Fibroblast of the conjunctiva (primary cell): ENCODE measurements at places on chromosomes 2 and 18.

DNA sequence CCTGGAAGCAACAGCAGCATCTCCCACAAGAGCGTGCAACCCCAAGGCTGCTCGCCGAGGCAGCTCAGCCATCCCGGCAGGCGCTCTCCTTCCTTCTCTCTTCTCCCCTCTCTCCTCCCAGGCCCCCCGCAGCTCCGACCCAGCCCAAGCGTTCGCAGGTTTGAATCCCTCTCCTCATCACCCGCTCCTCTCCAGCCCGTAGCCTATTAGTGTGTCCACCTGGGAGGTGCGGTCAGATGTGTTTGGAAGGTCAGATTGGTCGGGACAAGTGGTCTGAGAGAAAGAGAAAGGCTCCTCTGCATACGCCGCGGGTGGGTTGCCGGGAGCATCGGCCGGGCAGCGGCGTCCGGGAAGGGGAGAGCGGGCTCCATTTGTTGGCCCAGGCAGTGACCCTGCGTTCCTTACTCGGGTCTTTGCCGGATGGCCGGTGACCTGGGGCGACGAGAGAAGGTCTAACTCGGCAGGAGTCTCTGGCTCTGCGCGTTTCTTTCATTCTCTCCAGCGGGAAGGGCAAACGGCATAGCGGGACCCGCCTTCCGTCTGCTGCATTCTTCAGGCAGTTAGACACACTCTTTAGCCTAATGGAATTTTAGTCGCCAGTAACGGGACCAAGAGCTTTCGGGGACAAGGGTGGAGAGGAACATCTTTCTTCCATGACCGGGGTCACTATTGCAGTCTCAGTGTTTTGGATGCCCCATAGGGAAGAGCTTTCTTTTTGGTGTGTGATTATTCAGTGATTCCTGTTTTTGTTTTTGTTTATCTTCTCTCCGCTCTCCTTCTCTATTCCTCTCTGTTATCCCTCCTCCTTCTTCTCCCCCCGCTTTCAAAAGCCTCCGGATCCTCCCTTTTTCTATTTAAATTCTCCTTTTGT lies 1.1 kb upstream of the TMEFF2 start:
- DNase-seq: no peak

- DNase-seq: no peak
Measured at GRCh38 chr2:217399291-217399690, 539.4 kb upstream of the TNP1 start.

GRCh38 chr2:236177967-236178889 lies 10.0 kb upstream of the GBX2 start:
- DNase-seq: no peak

DNA sequence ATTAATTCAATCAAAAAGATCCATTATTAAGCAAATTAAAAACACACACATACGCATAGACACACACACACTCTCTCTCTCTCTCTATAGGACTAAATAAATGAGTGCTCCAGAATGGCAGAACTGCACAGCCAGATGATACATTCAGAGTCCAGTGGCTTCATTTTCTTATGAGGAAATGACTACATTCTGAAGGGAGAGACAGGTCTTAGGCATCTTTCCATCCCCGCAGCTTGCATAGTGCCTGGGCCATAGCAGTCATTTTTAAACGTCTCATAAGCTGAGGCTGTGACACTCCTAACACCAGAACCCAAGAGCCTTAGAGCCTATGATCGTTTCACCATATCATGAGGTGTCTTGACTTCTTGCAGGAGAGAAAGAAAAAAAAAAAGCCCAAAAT lies 31.1 kb downstream of the FEZ2 start:
- DNase-seq: no peak

DNA sequence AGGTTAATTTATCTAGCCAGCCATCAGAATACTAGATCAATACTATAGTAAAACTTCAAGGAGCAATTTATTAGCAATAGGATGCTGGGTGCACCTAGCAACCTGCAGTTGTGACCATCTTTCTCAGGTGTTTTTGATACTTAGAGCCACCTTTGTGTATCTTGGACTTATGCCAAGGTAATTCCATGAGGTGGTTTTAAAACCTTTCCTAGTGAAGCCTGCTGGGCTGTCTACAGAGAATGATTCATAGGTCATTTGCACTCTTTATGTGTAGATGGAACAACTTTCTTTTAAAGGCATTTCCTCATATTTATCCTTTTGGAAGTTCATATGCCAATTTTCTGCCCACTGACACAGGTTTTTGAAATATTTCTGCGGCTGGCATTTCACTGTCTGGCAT lies 1030.1 kb upstream of the POU3F3 start:
- no peak for DNase-seq

DNA sequence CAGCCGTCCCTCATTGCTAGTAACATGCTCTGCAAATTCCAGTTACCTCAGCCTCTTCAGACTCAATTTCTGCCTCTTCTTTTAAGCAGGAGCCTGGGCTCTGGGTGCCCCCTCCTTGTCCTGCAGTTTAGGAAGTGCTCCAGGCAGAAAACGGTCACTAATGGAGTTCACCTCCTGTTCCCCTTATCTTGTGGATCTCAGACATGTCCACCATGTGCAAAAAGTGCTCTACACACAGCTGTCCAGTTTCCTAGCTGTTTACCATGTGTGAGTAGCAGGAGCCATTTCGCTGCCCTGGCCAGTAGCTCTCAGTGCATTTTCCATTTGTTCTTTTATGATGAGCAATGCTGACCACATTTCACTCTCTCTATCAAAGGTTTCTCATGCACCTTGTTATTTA lies 4.9 kb downstream of the SH3YL1 start:
- no peak for DNase-seq

- no peak for DNase-seq
Measured at GRCh38 chr18:46329736-46330246, 225.6 kb downstream of the HAUS1 start.

GRCh38 chr2:236163471-236164200 lies 4.5 kb downstream of the GBX2 start:
- DNase-seq: no peak

DNA sequence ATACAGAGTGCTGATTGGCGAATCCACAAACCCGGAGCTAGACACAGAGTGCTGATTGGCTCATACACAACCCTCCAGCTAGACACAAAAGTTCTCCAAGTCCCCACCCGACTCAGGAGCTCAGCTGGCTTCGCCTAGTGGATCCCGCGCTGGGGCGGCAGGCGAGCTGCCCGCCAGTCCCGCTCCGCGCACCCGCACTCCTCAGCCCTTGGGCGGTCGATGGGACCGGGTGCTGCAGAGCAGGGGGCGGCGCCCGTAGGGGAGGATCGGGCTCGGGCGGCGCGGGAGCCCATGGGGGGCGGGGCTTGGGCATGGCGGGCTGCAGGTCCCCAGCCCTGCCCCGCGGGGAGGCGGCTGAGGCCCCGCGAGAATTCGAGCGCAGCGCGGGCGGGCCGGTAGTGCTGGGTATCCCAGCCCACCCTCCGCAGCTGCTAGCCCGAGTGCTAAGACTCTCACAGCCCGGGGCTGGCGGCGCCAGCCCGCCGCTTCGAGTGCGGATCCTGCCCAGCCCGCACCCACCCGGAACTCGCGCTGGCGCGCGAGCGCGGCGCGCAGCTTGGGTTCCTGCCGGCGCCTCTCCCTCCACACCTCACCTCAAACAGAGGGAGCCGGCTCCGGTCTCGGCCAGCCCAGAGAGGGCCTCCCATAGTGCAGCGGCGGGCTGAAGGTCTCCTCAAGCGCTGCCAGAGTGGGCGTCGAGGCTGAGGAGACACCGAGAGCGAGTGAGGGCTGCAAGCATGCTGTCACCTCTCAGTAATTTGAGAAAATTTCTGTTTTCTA lies 75.5 kb upstream of the ATP5MC3 start:
- no peak for DNase-seq

DNA sequence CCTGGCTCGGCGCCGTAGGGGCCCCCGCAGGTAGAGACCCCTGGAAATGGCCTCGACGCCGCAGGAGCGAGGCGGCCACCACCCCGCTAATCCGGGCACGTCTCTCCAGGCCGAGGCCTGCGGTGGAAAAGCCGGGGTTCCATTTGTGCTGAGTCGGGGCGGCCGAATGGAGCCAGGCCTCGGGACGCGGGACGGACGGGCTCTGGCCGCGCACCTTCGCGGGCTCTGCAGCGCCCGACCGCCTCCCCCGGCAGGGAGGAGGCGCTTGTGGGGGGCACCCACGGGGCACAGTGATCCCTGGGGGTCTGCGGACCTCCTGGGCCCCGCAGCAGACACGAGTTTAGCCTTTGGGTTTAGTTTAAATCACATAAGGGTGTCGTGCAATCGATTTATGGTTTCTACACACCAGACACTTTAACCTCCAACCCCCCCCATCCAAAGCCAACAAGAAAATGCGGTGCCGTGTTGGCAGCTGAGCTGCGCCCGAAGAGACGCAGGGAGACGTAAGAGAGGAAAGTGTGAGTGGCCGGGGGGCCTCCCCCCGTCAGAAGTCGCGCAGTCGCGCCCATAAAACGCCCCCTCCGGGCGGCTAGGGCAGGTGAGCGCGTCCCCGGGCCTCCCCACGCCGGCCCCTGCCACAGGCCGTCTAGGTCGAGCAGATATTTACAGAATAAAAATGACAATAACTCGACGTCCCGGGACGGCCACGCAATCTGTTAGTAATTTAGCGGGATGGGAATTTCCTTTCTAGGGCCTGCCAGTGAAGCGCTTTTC lies 1.0 kb upstream of the NFATC1 start:
- no peak for DNase-seq

DNA sequence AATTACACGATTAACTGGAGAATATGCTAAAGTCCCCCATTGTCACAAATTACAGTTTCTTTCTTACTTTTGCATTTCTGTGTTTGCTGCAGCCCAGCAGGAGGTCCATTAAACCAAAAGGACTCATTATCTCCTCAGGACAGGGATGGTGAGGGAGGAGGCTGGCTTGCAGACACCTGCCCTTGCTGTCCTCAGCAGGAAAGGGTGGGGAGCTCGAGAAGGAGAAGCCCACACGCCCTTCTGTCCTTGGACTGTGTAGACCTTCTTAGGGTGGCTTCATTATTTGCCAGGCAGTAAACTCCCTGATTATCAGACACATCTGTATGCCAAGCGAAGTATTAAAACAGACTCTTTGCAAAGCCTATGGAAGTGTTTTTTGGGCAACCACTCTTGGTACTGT lies 196.0 kb downstream of the LDLRAD4 start:
- DNase-seq: no peak

DNA sequence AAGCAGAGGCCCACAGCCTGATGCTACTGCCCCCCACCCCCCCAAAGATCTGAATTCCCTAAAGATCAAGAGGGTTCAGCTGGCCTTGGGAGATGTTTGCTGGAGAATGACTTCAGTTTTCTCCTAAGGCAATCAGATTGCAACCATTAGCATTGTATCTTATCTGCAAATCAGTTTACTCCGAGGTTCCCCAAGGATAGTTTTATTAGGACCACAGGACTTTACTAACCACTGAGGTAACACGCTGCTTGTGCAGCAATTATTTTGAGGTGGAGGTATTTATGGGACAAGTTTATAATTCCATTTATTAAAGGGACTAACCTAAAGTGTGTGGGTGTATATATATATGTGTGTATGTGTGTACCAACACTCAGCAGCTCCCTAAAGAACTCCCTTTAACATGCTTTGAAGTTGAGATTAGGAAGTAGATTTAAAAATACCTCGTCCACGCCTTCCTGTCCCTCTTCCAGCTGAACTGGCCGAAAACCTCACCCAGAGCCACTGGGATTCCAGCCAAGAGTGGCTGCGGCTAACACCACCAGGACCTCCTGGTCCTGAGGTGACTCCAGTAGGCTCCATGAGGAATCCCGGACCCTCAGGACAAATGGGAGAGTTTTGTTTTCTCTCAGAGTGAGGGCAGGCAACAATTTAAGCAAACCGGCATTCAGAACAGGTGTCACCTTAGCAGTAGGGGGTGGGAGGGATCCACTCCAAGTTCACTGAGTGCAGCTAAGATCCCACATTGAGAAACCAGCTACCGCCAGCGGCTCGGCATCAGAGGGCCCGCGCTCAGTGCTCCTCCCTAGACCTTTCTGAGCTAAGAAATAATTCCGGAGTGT lies 3.0 kb upstream of the DLX1 start:
- no peak for DNase-seq

DNA sequence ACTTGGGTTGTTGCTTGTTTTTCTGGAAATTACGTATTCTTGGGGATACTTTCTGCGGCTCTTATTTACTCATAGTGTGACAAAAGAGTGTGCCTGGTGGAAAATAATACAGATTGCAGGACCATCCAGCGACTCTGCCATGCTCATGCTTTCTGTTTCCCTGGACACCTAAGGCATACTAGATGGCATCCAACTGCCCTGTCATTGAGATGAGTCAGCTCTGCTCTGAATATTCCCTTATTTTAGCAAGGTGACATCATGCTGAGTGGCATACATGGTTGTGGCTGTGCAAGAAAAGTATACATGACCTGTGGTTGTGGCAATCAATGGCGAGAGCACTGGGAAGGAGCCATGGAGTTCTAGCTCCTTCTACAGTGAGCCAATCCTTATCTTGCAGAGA lies 471.0 kb downstream of the TMEM182 start:
- no peak for DNase-seq

DNA sequence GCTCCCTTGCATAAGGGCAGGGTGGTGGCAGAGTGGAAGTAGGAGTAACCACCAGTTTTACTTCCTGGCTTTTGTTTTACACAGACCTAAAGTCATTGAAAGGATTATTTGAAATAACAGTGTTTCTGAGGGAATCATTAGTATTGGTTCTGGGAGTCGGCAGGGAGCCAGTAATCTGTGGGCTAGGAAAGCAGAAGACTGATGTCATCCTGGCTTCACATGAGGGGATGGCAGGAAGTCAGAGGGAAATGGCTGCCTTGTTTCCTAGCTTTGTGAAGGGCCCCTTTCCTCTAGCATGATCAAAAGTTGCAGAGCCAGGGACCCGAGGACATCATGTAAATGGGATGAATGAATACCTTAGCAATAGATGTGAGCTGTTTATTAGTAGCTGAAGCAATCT lies 792.6 kb downstream of the CPS1 start:
- DNase-seq: no peak

- DNase-seq: no peak
Measured at GRCh38 chr2:196635156-196635555, 4.4 kb upstream of the CCDC150 start.

DNA sequence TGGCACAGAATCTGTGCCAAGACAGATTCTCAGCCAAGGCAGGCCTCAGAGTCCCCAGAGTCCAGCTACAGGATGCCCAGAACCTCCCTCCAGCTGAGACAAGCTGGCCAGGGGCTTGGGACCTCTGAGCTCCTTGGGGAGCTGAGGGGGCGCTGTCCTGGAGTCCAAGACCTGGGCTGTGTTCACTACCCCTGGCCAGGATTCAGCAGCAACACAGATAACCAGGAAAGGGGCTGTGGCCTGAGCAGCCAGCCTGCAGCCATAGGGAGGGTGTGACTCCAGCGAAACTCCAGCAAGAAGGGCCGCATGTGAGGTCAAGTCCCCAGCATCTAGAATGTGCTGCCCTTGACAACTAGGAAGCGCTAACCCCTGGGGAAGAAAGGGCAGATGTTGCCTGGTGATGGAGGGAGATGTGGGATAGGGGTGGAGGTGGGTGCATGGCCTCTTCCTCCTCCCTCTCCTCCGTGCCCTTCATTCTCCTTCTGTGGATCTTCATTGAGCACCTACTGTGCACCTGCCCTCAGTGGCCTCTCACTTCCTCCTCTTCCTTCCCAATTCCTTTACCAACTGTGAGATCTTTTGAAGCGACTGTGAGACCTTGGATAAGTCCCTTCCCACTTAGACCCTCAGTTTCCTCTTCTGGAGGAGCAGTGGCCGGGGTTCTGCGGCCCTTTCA lies 7.7 kb upstream of the ARID5A start:
- no peak for DNase-seq

- DNase-seq: no peak
Measured at GRCh38 chr2:70746094-70746974, 21.7 kb downstream of the ADD2 start.

GRCh38 chr2:234967201-234967869 lies 15.5 kb downstream of the SH3BP4 start:
- no peak for DNase-seq
